ENCODE measurements at places on chromosomes 3 and 15. TPM values are rescaled to one million over a fixed set of nuclear protein-coding genes. Genes with fewer than 3 reads are reported as not detected.

DNA sequence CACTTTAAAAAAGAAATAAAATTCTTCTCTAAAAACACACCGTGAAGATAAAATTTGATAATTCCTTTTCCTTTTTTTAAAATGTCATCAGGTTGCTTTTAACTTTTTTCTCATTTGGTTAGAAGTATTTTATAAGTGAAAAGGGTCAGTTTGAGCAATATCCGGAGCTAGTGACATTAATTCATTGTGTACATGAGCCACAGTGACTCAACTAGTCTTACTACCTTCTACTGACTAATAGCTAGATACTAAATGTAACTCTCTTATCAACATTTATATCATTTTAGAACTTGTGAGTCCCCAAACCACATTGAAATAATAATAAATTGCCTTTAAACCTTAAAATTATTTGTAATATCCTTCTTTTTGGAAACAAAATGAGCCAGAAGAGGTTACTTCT is 101.2 kb upstream of the ZBTB20 start:
- no peak for DNase-seq

- DNase-seq: no peak
Observed at GRCh38 chr3:101814835-101815234, 34.5 kb upstream of the NFKBIZ start.

- DNase-seq: peak; percentile 88
Observed at GRCh38 chr3:63818282-63819150, 583 bp upstream of the C3orf49 start.

DNA sequence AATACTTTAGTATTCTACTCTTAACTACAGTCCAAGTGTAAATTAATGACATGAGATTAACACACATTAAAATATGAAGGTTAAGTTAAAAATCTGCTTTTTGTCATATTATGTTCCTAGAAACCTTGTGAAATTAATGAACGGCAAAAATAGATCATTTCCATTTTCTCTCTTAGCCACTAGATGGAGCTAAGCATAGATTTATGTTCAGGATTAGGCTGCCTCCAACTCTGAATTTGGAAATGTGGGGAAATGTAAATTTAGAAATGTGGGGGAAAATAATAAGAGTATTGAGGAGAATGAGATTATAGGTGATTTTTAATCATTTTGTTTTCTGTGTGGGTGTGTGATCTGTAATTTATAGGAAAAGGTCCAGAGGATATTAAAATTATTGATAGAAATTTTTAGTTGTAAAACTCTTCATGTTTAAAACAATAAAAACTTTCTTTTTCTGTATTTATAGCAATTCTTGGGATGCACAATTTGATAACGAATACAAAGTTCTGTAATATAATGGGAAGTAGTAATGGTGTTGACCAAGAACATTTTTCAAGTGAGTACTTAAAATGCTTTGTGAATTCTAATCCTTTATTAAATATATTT is 59.2 kb downstream of the TMOD3 start:
- DNase-seq: peak; percentile 37

GRCh38 chr3:42572278-42572677 is 9.5 kb downstream of the SEC22C start:
- no peak for DNase-seq

DNA sequence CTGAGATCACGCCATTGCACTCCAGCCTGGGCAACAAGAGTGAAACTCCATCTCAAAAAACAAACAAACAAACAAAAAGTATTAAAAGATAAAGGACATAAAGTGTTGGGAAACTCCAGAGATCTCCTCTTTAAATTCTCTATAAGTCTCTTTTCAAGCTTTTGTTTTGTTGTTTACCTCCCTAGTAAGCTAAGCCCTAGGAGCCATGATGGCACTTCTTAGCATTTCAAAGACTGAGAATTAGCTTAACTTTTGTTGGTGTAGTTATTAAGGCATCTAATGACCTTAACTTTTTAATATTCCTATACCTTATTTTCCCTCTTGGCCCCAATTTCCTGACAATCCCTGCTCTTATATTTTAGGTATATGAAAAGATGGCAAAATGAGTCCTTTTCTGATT is 157.3 kb downstream of the ZNF609 start:
- DNase-seq: no peak

- DNase-seq: no peak
Observed at GRCh38 chr15:78353093-78353492, 12.9 kb downstream of the CRABP1 start.

The GOLGA8T gene
- not detected for polyA plus RNA-seq

The DGKG gene
- polyA plus RNA-seq: 3.8 TPM

DNA sequence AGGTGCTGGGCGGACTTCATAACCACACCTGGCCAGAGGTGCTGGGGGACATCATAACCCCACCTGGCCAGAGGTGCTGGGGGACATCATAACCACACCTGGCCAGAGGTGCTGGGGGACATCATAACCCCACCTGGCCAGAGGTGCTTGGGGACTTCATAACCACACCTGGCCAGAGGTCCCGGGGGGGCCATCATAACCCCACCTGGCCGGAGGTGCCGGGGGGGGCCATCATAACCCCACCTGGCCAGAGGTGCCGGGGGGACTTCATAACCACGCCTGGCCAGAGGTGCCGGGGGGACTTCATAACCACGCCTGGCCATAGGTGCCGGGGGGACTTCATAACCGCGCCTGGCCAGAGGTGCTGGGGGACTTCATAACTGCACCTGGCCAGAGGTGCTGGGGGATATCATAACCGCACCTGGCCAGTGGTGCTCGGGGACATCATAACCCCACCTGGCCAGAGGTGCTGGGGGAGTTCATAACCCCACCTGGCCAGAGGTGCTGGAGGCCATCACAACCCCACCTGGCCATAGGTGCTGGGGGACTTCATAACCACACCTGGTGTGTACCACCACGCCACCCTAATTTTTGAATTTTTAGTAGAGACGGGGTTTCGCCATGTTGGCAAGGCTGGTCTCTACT is 10.7 kb upstream of the TUBGCP5 start:
- DNase-seq: no peak

The FAM107A gene
- 470 TPM for polyA plus RNA-seq

The GUCA1C gene
- polyA plus RNA-seq: not detected

GRCh38 chr3:72625602-72626337 is 222.5 kb downstream of the SHQ1 start:
- no peak for DNase-seq

DNA sequence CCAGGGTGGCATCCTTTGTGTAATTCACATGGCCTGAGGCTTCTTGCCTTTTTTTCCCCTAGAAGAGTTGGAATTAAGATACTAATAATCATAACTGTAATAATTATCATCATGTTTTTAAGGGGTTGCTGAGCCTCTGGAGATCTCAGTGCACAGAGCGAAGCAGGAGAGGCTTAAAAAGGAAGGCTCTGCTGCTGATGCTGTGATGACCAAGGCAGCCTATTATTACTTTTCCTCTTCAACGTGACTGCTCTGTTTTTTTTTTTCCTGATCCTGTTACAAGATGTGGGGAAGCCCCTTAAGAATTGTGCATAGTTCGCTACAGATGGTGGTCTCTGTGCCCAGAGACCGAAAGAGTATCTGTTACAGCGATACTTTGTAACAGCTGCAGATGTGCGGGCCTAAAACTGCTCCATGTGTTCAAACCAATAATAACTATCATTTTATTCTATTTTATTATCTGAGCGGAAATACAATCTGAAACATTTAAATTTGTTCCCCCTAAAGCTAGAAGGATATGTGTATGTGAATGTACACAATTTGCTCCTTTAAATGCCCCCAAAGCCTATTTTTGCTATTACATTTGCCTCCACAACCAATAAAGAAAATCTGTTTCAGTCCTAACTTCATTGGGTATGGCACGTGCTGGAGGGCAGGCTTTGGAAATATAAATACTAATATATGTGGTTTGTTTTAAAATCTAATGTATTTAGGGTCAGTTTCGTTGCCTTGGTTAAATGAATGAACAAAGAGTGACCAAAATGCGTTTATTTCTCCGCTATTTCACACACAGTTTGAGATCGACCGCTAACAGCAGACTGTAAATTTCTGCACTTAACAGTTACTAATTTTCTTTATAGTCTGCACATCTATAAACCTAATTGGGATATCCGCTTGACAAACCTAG is 4.6 kb downstream of the SHOX2 start:
- DNase-seq: peak; percentile 61

The TYRO3 gene
- 72.1 TPM for polyA plus RNA-seq

GRCh38 chr3:106093616-106094015 is 224.8 kb upstream of the CBLB start:
- no peak for DNase-seq

- DNase-seq: no peak
Observed at GRCh38 chr15:25860885-25861866, 2.0 kb downstream of the ATP10A start.

DNA sequence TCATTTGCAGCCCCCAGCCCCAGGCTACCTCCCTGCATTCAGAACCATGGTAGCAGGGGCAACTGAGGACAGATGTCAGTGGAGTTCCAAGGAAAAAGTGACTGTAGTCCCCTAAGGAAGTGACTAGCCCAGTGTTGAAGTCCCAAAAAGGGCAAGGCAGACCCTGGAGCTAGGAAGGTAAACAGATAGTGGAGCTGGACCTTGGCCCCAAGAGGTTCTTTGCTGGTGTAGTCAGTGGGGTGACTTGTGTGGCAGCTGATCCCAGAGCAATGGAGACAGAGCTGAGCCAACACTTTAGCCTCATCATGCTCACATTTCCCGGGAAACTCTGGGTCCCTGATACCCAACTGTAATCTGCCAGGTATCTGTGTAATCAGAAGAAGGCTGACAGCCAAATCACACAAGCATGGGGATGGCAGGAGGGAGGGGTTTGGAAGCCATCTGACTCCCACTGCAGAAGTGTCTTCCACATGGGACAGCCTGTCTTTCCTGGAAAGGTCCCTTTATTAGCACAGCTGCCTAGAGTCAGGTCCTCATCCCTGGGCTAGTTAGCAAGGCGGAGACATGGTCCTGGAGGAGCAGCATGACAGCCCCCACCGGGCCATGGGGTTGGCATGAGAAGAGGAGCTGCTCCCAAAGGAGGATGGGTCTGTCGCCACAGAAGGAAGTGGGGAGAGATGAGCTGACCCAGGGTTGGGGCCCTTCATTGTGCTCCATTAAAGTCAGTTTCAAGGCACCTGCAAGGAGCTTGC is 39.8 kb downstream of the PXYLP1 start:
- no peak for DNase-seq

The GOLGA6L4 gene
- not detected for polyA plus RNA-seq

DNA sequence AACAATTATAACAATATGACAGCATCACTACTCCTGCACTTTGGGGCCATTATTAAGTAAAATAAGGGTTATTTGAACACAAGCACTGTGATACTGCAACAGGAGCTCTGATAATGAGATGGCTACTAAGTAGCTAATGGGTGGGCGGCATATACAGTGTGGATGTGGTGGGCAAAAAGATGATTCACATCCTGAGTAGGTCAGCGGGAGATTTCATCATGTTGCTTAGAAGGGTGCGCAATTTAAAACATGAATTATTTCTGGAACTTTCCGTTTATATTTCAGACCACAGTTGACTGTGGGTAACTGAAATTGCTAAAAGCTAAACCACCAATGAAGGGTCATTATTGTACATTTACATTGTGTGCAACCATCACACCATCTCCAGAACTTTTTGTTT is 42.3 kb downstream of the FBXO22 start:
- DNase-seq: no peak

- no peak for DNase-seq
Observed at GRCh38 chr15:42065468-42065867, 28.9 kb downstream of the PLA2G4D start.

DNA sequence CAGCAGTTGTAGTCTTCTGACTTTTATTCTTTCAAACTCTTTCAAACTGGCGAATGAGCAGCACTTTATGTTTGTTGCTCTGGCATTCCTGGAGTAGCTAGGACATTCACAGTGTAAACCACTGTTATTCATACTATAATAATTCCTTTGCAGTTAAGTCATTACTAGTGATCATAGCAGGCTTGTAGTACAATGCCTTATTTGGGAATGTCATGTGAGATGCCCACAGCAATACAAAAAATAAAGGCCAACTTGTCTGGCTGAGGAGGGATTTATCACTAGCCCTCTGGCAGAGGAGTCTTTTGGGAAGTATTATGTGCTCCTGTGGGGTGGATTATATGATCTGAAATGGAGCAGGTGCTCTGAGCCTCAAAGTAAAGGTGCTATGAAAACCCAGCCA is 197.2 kb downstream of the VGLL3 start:
- no peak for DNase-seq

The INSYN1 gene
- 25.6 TPM for polyA plus RNA-seq

DNA sequence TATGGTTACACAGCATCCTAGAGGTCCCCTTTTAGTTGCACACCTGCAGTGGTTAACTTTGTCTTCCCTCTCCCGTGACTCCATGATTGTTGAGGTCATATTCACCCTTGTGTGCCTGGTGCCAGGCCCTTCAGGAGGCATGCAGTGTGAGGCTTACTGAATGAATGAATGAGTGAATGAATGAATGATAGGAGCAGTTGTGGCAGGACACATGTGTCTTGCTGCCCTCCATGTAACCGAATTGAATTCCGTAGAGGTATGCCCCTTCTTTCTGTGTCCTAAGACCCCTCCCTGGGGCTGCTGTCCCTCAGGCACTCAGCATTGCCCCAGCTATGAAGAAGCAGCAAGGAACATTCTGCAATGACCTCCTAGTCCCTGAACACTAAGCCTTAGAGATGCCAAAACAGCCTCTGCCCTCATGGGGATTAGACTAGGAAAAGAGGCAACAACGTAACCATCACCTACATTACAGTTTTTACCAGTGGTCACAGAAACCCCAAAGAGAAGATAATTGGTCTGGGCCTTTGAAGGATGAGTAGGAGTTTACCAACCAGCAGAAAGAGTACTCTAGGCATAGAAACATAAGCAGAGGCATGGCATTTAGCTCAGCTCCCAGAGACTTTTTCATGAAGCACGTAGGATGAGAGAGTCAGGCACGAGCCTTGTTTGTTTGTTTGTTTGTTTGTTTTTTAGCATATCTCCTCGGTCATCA is 22.5 kb upstream of the CPNE9 start:
- no peak for DNase-seq

GRCh38 chr3:186070133-186070532 is 38.8 kb downstream of the ETV5 start:
- DNase-seq: no peak

The GOLGA8N gene
- polyA plus RNA-seq: 0.61 TPM

DNA sequence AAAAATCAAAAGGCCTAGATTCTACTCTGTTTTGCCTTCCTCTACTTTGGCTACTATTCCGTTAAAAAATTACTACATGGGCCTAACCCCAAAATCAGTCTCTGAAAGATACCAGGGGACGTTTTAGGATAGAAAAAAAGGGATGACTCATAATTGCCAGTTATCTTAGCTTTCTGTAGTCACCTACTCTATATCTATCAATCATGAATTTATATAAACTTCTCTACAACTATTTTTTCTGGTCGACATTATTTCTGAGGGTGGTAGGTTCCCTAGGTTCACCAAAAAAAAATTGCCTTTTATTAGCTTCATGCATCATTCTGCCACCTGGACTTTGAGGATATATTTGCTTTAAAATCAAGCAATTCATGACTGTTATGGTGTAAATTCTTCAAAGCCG is 36.5 kb downstream of the RAF1 start:
- DNase-seq: no peak

The SLC12A8 gene
- 0.93 TPM for polyA plus RNA-seq

- DNase-seq: no peak
Observed at GRCh38 chr3:48064292-48064829, 48.1 kb upstream of the MAP4 start.

GRCh38 chr15:46129145-46129544 is 494.3 kb downstream of the SQOR start:
- DNase-seq: no peak

GRCh38 chr15:99542828-99543227 is 23.0 kb upstream of the MEF2A start:
- DNase-seq: no peak
